Dermis microvascular lymphatic vessel endothelial cell (primary cell): ENCODE measurements at places on chromosomes 4 and X. TPM values are rescaled to one million over a fixed set of nuclear protein-coding genes. Genes with fewer than 3 reads are reported as not detected.

The SHISA3 gene
- 0.13 TPM in 2 replicates for total RNA-seq

The GPM6B gene
- total RNA-seq = 0.13 TPM in 1 of 2 replicates, not detected in the other

The C4orf51 gene
- total RNA-seq = not detected in 2 replicates

The ADRA2C gene
- under 0.01 and 0.13 TPM in 2 replicates for total RNA-seq

The TENM3 gene
- total RNA-seq = 10.3 and 43.6 TPM in 2 replicates

The NPY2R gene
- not detected in 2 replicates for total RNA-seq
